Fibroblast of villous mesenchyme (primary cell): ENCODE measurements at places on chromosomes 11 and 22. TPM values are rescaled to one million over a fixed set of nuclear protein-coding genes. Genes with fewer than 3 reads are reported as not detected.

DNA sequence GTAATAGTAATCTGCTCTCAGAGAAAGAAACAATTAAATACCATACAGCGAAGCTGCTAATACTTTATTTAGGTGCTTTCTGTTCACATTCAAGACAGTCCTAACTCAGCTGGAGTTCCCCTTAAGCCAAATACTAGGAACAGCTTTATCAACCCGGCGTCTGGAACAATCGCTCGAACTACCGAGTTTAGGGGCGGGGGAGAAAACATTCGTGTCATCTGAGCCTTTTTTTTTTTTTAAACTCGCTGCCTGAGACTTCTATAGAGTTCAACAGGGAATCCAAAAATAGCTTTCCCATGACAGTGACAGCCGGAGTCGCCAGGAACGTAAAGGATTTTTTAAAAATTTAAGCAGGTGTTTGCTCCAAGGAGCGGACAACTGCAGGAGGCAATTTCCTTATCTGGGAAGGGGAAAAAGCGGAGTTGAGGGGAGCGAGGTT, 852 bp downstream of the TRAF6 start:
- peak; percentile 47 for DNase-seq

DNA sequence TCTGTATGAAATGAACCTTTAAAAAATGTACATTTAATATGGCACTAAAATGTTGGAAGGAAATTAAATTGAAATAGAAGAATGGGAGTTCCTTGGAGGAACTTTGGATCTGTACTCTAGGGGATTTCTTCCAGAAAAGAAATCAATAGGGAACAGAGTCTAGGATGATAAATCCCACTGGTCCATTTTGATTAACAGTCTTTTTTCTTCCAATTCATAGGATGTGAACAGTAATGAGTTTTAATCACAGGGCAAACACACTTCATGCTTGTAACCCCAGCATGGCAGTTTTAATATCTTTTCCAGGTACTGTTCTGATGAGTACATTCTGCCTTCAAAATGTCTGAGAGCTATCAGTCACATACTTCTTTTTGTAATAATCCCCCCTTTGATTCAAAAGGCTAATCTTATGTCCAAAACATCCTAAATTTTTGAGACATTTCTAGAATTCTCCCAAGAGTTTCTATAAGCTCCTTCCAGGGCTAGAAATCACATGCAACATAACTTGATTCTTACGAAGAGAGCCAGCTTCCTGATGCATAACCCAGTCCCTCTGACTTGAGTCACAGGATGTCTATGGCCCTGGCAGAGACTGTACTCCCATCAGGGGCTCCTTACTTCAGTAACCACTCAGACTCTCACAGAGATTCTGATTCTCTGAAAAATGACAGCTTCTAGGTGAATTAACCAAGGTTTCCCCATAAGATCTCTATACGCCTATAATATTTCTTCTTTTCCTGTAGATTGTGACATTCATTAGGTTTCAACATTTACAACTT, 112.9 kb downstream of the SLC36A4 start:
- no peak for DNase-seq

DNA sequence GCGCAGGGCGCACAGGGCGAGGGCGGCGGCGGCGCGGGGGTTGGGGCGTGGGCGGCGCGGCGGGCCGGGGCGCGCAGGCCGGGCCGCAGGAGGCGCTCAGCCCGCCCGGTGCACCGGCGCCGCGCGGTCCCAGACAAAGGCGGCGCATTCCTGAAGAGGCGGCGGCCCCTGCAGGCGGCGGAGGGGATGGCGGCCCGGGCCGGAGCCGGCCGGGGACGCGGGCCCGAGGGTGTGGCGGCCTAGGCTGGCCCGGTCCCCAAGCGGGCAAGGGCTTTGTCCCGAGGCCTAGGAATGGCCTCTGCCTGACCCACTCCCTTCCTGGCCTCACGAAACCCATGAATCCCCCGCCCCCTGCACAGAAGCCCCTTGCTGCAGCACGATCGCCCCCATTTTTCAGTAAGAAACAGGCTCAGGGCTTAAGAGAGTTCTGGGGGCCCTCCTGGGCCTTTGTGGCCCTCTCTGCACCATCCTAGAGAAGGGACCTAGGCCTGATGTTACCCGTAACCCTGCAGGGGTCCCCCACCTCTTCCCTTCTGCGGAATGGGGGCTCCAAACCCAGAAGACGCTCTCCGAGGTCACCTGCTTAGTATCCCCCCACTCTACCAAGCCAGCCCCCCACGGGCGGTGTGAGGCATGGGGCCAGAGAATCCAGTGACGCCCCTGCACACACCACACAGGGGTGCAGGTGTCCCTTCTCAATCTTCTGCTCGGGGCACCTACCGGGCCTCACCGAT, at the start of gene RTN4R:
Gene RTN4R (minus strand): TSS at position 40 of the 734 bp plus-strand sequence. CDS start 226 bp downstream, outside the sequence.
- DNase-seq = peak; percentile 37

DNA sequence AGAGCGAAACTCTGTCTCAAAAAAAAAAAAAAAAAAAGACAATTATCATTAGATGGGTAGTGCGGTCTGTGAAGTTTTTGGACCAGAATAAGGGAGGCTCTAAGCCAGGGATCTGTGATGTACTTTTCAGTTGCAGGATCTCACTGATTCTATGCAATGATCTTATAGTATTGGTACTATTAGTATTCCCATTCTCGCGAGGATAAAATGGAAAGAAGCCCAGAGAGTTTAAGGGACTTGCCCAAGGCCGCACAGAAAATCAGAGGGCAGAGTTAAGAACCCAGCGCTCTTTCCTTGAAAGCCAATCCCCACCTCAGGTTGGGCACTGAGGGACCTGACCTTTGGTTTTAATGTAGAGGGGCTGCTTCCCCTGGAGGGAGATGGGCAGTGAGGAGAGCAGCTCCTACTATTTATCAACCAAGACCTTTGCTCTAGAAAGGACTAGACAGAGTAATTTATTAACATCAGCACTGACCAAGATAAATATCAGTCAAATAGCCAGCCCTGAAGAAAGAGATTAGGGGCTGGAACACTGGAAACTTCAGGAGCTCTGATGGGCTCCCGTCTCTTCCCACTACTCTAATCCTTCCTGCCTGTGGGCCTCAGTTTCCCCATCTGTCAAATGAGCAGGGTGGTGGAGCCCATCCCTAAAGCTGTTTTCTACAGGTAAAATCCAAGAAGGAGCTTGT, 6.0 kb downstream of the NIPSNAP1 start:
- DNase-seq = no peak

The PARVA gene
- total RNA-seq = 72.5 and 76.4 TPM in 2 replicates

The F2 gene
- not detected in 2 replicates for total RNA-seq
